ENCODE measurements at places on chromosomes 12 and 14.

DNA sequence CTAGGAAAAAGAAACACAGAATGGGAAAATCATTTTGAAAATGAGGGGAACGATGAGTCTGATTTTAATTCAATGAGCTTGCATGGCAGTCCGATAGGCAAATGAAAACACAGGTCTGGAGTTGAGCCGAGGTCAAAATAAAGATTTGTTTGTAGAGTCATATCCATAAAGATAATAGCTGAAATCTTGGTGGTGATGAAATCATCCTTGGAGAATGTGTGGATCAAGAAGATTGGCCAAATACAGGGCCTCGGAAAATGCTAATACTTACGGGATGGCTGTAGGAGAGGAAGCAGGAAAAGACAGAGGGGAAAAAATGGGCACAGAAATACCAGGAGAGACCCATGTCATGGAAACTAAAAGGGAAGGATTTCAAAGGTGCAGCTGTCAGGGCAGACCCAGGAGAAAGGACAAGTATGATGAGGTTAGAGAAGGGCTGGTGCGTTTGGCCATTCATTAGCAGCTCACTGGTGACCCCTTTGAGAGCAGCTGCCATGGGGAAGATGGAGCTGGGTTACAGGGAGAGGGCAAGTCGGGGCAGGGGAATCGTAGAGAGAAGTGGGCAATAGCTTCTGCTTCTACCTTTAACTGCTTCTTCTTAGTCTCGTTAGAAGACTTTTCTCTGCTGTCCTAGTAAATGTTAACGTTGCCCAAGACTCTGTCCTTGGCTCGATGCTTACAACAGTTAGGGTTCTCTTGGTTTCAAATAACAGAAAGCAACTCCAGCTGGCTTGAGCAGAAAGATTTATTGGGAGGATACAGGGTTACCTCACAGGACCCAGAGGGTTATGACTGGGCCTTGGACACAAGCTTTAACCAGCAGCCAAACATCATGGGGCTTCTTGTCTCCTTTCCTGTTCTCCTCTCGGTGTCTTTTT is 161.8 kb downstream of the EFCAB11 start:
- no peak for DNase-seq

DNA sequence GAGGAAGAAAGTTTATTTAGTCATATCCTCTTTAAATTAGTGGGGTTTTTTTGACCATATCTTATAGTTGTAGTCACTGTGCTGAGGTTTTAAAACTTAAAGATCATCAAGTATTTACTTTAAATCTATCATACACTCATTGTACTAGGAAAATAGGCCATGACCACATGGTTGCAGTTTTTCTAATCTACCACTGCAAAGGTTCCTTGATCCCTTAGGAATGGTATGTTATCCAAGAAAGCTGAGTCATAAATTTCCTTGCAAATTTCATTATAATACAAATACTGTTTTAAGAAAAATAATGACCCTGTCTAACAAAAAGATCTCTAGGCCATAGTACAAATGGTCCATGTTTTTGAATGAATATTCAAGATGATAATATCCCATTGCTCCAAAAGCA is 74.7 kb downstream of the DBX2 start:
- DNase-seq: no peak

DNA sequence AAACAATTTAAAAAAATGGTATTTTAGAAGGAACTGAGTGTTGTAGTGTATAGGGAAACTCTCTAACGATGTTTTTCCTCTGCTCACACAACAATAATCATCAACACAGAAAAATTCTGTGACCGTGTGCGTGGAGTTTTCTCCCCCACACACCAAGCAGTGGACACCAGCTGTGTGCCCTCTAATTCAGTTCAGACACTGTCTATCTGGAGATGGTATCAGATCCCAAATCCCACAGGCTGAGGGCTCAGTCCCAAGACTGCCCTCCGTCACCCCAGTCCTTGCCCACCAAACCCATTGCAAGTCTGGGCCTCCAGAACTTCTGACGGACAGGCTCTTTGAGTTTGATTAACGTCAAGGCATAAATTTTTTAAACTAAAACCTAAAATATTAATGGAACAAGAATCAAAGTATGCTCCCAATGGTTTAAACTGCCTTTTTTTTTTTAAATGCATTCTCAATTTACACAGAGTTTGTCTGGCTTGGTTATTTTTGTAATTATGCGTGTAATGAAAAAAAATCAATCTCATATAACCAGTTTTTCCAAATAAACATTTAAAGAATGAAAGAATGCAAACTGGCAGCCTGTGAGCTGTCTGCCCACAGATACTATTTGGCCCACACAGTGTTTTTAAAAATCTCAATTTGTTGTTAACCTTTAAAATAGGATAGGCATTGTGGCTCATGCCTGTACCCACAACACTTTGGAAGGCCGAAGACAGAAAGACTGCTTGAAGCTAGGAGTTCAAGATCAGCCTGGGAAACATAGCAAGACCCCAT is 19.2 kb downstream of the BLTP3B start:
- DNase-seq: peak; percentile 21

- DNase-seq: no peak
These were observed 138.9 kb downstream of the HMGA2 start for GRCh38 chr12:65962921-65963861.

- DNase-seq: no peak
These were observed 47.4 kb downstream of the RTN1 start for GRCh38 chr14:59823179-59823578.

DNA sequence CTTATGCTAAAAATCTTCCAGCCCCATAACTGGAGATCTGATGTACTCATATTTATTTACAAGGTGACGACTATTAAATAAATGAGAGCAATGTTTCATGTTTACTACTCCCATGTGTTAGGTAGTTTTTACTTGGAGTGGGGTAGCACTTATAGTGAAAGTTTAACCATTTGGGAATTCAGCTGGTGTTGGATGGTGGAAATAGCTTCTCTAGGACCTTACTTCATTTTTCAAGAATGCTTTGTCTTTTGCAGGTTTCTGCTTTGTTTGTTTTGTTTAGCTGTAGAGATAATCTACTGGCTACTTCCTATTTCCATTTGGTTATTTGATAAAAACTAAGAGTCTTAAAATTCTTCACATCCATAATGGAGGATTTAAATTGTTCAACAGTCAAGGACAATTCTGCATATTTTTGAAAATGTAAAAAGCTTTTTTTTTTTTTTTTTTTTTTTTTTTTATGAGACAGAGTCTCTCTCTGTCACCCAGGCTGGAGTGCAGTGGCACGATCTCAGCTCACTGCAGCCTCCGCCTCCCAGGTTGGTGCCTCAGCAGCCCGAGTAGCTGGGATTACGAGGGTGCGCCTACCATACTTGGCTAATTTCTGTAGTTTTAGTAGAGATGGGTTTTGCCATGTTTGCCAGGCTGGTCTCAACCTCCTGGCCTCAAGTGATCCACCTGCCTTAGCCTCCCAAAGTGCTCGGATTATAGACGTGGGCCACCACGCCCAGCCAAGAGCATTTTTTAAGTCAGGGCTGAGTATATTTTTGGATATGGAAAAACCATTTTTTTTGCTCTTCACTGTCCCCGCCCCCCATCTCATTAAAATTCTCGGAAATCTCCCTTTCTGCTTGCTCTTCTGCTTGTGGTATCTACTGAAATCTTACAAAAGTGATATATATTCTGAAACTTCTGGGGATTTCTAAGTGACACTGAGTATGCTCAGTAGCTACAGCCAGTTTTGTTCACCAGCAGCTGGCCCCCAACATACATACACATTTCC is 1.4 kb upstream of the ABCD2 start:
- DNase-seq: peak; percentile 10

DNA sequence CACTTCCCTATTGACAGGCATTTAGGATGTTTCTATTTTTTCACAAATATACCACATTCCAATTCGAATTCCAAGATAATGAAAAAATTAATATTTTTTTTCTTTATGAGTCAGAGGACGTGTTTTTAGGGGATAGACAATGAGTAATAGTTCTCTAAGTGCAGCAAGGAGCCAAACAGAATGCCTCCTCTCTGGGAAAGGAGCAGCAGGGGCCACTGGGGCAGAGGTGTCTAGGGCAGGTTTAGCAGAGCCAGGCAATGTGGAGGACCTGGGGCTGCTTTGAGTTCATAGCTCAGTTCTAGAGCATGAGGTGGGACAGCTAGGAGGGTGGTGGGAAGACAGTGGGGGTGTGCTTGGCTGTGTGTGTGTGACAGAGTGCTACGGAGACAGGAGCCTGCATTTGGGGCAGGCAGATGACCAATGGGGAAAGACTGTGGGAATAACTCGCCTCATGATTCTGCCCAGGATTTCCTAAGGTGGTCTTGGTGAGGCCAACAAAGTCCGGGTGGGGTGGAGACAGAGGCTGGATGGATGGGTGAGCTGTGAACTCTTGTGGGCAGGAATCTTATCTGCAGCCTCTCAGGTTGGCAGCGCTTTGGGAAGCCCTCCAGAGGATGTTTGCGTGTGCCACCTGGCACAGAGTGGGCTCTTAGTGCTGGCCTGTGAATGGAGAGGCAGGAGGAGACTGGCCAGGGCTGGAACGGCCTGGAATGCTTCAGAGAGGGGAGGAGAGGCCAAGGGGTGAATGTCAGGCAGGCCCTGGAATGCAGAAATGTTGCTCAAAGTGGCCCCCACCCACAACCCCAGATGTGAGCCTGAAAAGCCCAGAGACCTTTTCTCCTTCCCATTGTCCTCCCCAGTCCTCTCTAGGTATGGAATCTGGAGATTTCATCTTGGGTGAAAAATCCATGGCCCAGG is 2.4 kb upstream of the KRT7 start:
- no peak for DNase-seq

DNA sequence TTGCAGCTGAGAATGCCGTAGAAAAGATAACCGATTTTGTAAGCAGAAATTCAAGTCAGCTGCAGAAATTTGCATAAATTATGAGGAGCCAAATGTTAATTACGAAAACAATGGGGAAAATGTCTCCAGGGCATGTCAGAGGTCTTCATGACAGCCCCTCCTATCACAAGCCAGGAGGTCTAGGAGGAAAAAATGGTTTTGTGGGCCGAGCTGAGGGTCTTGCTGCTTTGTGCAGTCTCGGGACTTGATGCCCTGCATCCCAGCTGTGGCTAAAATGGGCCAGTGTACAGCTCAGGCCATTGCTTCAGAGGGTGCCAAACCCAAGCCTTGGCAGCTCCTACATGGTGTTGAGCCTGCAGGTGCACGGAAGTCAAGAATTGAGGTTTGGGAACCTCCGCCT is 131.2 kb upstream of the PDE3A start:
- DNase-seq: no peak
